T-helper 17 cell (primary cell): ENCODE measurements at places on chromosomes 5 and 9.

GRCh38 chr5:61397238-61397637 lies 65.2 kb downstream of the ZSWIM6 start:
- no peak for DNase-seq

DNA sequence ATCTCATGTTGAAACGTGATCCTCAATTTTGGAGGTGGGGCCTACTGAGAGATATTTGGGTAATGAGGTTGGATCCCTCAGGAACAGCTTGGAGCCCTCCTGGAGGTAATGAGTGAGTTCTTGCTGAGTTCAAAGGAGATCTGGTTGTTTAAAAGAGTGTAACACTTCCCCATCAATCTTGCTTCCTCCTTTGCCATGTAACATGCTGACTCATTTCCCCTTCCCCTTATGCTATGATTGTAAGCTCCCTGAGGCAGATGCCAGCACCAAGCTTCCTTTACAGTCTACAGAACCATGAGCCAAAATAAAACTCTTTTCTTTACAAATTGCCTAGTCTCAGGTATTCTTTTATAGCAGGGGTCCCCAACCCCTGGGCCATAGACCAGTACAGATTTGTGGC lies 352.3 kb downstream of the SLCO4C1 start:
- no peak for DNase-seq

DNA sequence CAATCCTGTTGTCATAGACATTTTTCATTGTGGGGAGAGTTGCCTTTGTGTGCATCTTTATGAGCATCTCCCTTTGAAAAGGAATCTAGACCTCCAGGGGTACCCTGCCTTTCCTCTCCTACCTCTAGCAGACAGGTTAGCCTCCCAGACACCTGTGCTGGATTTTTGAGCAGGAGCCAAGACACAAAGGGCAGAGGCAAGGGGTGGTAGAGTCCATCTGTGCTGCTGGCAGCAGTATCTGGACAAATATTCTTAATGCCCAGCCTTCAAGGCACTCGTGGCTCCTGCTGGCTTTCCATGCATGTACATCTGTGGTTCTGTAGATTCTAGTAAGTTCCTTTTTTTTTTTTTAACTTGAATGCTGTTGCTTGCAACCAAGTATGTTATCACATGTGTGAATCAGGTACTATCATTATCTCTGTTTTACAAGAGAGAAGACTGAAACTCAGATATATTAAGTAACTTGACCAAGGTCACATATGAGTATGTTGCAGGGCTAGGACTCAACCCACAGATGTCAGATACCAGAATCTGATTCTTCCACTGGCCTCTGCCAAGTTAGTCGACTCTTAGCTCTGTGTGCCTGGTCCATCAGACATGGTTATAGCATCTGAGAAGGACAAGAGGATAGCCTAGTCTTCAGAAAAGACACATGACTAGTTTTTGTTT lies 32.9 kb upstream of the GPR151 start:
- no peak for DNase-seq

DNA sequence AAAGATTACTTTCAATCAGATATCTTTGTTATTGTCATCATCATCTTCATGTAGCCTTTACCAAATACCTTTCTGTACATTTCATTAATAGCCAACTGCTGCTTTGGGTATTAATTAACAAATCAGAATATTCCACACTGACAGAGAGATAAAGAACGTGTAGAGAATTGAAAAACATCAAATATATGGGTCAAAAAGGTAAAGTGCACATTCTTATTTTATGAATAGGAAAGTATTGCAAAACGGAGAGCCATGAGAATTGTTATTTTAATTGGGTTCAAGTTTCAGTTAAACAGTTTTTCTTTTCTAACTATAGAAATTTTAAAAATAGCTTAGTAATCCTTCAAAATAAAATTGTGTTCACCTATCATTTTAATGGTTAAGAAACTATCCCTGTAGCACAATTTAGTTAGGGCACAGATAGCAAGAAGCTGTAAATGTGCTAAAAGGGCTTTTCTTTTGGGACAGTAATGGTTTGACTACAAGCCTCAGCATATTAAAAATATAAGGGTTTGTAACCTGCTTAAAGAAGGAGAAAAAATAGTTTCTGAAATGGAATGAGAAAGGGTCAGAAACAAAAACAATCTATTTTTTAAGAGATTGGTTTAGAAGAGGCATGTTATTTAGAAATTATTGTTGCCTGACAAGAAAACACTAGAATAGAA lies 62.9 kb downstream of the PDE4D start:
- DNase-seq: no peak

GRCh38 chr5:17315710-17316221 lies 98.3 kb downstream of the BASP1 start:
- no peak for DNase-seq

- DNase-seq: no peak
These were observed 18.2 kb downstream of the C9orf152 start for GRCh38 chr9:110189559-110190320.

- DNase-seq: no peak
These were observed 12.6 kb downstream of the ZNF462 start for GRCh38 chr9:106875529-106875928.

DNA sequence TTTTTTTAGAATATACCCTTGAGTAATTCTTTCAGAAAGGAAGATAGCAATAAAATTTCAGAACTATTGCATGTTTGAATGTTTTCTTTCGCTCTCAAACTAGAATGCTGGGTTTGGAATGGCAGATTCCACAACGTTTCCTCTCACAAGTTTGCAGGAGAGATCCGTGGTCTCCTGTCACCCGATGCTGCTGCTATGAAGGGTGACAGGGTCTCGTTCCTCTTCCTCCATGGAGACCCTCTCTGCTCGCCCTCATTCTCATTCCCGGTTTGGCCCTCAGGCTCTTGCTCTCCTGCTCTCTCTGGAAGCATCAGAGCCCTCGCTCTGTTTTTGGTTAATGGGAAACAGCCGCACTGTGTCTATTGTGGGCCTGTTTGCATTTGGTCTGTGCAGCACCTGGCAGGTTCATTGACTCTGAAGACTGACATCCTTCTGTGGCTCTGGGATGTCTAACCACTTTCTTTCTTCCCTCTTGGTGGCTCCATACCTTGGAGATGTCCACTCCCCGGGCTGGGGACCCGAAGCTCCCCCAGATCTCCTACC lies 12.6 kb upstream of the FAM163B start:
- DNase-seq: no peak

DNA sequence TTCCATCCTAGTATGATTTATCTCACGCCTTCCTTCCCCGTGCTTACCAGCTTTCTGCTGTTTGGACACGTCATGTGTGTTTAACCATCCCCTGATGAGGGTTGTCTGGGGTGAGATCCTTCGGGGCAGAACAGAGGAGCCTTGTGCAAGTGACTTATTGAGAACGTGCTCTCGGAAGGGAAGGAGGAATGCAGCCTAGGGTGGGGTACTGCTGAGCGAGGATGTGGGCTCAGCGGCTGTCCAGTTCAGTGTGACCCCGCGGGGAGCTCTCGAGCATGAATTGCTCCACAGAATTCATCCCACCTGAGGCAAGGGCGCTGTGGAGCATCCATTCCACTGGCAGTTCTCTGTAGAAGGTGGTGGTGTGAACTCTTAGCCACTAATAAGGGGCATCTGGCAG lies 4.0 kb downstream of the MYOZ3 start:
- no peak for DNase-seq

DNA sequence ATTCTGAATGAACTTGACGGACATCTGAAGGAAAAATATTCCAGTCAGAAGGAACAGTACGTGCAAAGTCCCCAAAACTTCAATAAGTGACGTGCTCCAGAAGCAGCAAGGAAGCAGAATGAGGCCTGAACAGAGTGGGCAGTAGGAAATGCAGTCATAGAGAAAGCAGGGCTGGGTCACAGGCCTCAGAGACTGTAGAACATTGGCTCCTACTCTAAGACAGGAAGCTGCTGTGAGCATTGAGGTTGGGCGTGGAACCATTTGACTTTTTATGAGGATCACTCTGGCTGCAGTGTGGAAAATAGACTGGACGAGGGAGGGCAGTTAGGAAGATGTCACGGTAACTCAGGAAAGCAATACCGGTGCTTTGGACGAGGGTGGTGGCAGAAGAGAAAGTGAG lies 64.0 kb downstream of the DOCK8 start:
- DNase-seq: no peak

GRCh38 chr5:91955610-91956009 lies 572.5 kb upstream of the ARRDC3 start:
- no peak for DNase-seq

DNA sequence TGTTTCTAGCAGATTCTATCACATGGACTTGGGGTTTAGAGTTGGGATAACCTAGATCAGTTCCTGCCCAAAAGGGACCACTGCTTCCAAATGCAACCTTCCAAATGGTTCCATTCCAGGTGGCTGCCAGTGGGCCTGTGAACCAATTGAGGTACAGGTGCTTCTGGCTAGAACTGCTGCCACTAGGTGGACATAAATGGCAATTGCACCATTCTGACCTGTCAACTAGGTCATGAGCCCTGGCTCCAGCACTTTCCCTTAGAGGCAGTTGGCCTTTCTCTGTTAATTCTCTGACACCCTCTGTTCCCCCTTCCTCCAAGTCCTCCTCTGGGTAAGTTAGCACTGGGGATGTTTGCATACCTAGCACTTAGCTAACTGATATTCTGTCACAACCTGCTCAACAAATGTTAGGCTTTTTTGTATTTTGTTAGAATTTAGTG lies 16.6 kb upstream of the HEMGN start:
- peak; percentile 31 for DNase-seq

DNA sequence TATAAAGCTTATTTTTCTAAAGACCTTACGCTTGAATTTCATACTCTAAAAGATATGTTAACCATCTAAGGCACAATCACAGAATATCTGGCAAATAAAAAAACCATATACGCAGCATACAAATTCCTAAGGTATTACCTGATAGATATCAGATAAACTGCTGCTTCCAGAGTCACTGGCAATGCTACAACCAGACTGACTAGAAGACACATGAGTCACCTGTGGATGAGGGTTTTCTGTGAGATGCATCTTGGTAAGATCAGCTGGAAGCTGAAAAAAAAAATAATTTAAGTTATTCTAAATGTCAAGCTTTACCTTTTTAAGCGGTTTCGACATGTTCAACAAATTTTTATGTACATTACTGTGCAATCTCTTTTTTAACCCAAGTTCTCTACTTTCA lies 113.8 kb downstream of the RAPGEF6 start:
- DNase-seq: no peak

DNA sequence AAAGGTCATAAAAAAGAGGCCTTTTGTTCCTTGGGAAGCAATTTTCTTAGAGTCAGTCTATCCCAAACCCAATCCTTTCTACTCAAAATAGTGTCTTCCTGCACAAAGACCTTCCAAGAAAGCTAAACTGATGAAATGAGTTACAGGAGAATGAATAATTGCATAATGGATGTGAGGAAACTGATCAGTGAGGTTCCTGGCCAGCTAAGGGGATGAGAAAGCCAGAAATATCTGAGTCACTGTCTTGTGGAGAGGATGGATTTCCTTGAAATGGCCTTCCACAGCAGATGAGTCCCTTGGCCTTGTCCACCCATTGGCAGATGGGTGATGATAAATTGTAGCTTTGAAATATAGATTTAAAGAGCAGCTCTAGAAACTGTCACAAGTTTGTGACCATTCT lies 756.1 kb downstream of the DNAH5 start:
- no peak for DNase-seq

DNA sequence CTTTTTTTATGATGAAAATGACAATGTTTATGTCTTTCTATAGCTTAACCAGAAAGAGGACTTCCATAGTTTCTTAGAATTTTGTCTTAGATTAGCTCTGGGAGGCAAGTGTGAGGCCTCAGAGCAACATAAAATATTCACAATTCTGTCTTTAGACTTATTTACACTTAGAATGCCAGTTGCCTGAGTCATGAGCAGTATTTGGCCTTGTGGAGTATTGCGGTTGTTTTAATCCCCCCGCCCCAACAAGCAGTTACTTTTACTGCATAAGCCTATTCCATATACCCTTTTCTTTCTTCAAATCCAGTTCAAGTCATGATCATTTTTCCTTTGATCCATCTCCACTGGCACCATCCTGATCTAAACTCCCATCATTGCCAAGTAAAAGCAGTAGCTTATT lies 198.0 kb upstream of the EGFLAM start:
- DNase-seq: no peak

DNA sequence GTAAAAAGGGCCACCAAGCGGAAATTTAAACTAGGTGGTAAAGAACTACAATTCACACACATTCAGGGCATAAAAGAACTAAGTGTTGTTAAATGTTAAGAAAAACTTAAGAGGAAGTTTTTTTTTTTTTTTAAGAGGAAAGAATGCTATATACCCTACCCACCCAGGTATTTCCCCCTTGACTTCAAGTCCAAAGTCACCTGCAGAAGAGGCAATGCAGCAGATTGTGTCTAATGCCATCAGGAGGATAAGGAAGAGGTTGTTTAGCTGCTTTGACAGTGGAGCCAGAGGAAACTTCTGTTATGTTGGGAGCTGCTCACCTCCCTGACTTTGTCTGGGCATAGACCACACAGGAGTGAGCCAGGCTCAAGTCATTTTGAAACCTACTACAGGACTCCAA lies 69.2 kb downstream of the MPDZ start:
- DNase-seq: no peak

DNA sequence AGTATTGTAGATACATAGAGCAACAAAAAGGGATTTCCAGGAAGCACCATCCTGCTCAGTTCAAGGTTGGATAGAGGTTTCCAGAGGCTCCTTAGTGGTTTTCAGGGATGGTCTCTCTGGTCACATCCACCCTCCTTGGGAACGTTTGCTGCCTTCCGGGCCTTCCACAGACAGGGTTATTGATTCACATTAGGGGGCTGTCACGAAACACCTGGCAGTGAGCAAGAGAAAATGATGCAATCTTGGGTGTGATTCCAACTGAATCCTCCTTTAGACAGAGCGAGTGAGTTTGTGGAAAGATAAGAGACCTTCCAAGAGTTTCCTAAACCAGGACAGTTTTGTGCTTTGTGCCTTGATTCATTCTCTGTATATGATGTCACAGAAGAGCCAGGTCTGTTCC lies 43.8 kb upstream of the CTSL start:
- DNase-seq: no peak

DNA sequence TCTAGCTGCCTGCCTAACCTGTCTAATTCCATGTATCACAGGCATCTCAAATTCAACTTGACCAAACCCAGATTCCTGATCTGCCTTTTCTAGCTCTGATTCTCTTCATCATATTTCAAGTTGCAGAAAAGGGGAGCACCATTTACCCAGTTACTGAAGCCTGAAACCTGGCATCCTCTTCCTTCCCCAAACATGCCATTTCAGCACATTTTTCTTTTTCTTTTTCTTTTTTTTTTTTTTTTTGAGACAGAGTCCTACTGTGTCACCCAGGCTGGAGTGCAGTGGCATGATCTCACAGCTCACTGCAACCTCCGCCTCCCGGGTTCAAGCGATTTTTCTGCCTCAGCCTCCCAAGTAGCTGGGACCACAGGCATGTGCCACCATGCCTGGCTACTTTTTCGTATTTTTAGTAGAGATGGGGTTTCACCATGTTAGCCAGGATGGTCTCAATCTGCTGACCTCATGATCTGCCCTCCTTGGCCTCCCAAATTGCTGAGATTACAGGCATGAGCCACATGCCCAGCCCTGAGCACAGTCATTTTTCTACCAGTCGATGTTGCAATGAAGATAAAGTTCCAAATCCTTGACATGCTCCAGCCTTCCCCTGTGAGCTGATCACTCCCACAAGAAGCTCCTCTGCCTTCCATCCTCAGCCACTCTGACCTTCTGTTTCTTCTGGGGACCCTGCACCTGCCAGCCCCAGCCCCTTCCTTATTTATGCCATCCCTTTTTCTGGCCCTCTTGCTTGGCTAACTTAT lies 32.2 kb downstream of the ACER2 start:
- DNase-seq: no peak

GRCh38 chr5:102999191-102999590 lies 120.7 kb downstream of the GIN1 start:
- no peak for DNase-seq
